ENCODE measurements at places on chromosomes 6 and 20.
A peak's percentile ranks its signal among the peaks of the same experiment; 100 is the strongest.

DNA sequence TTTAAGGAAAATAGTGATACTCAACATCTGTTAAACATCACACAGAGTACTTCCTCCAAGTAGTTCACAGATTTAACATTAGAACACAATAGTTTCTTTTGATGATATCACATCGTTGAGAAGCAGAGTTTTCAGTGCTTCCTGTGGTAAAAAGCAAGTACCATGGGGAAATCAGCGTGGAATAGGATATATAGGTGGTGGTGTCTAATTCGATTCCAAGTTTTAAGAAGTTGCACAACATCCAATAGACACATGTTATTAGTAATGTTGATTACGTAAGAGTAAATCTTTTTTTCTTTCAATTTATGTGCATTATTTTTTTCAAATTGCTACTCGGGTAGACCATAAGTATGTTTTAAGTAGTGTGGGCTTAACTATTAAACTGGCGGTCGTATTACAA, 360.7 kb downstream of the NKAIN2 start:
- DNase-seq, result no peak

DNA sequence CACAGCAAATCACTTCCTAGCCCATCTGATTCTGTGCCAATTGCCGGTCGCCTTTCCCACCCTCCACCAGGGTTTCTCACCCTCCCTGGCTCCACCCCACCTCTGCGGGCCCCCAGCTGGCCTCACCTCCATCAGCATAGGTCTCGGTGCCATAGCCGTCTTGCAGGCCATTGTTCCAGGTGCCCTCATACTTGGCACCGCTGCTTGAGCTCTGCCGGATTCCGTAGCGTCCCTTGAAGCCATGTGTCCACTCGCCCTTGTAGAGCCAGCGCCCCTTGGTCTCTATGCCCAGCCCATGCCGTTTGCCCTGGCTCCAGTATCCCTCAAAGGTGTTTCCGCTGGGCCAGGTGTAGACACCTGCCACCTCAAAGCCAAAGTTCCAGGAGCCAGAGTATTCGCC, 787 bp downstream of the JPH2 start:
- DNase-seq, result no peak

GRCh38 chr6:122098201-122098678, 301.2 kb upstream of the HSF2 start:
- no peak for DNase-seq

- no peak for DNase-seq
Measured at GRCh38 chr6:111356551-111356950, 126.5 kb downstream of the REV3L start.

DNA sequence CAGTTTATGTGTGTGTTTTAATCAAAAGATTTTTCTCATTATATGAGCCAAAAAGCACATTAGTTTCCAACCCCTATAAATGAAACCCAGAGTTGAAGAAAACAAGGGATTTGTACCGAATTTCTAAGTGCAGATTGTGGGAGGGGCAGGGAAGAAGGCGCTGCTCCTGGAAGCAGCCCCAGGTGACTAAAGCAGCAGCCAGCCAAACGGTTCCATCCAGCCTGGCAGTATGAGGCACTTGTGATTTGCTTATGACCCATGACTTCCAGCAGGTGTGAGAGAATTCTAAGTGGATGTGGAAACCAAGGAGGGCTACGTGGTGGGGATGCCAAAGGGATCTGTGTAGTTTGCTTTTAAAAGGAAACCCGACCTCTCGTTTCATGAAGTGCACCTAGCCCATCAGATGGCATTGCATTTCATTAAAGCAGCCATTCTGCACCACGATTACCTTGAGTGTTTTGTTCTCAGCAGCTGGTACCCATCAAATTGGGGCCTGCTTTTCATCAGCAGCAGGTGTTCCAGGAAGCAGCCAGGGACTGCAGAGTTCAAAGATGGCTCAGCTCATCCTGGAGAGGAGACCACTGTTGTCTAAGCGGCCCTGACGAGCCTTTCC, 79.1 kb downstream of the DTD1 start:
- DNase-seq, result no peak

DNA sequence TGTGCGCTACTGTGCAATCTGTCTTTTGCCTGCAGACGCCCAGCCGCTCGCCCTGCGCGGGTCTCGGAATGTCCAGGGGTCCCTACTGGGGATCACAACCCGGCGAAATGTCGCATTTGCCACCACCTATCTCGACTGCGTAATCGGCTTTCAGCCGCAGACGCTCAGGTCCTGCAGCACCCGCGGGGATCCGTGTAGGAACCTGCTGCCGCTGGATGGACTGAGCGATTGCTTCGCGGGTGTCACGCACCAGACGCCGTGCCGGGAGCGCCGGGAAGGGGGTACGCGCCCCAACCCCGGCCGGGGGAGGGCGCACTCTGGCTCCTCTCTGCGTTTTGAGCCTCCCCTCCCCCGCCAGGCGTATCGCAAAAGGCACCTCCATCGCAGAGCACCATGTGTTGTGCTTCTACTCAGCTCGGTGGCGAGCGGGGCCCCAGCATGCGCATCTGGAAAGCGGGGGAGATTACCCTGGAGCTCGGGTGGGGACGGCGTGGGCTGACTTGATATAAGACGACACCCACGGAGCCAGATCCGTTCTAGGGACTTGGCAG, 747 bp upstream of the PTPRA start:
- peak; percentile 33 for DNase-seq

- DNase-seq, result no peak
Measured at GRCh38 chr6:12403201-12403826, 113.2 kb downstream of the EDN1 start.

DNA sequence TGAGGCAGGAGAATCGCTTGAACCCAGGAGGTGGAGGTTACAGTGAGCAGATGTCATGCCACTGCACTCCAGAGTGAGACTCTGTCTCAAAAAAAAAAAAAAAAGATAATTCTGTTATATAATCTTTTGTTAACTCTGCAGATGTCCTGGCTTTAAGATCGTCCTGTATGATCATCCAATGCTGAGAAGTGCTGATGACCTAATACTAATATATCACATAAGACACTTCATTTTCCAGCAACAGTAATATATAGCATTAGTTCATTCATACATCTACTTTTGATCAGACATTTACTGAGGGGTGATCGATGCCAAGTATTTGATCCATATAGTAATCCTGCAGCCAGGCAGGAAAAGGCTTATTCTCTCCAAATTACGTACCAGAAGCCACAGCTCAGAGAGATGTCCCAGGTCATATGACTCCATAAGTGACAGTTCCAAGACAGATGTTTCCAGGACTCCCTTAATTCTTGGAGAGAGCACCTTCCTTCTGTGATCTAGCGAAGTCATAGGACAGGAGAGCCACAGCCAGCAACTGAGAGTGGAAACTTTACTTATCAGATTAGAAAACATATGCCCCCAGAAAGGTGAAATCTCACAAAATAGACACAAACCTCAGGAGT, 60.7 kb downstream of the SHLD1 start:
- no peak for DNase-seq

- DNase-seq, result no peak
Measured at GRCh38 chr20:45337367-45338120, 10.7 kb downstream of the SDC4 start.

GRCh38 chr6:42404484-42404883, 47.2 kb downstream of the TRERF1 start:
- DNase-seq, result no peak

DNA sequence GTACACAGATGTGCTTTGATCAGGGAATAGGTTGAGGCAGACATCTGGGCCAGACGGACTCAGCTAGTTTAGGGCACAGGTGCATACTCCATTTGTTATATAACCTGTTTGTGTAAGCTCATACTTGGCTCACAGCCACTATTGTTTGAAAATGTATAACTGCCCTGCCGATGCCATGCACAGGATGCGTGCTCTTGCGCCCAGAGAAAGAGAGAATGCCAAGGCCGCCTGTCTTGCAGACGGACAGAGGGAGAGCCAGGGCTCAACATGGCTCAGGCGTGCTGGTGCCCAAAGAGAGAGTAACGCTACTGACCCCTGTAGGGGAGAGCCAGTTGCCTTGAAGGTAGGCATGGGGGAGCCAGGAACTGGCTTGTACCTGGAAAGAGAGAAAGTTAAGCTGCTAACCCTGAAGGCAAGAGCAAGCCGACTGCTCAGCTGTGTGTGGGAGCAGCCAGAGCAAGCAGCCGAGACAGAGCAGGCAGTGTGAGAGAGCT, 57.7 kb downstream of the FAM229B start:
- no peak for DNase-seq

GRCh38 chr6:10382322-10382721, 32.6 kb downstream of the TFAP2A start:
- no peak for DNase-seq

GRCh38 chr6:124941259-124941658, 21.0 kb upstream of the RNF217 start:
- DNase-seq, result no peak

- no peak for DNase-seq
Measured at GRCh38 chr20:59721386-59721785, 117.0 kb downstream of the PHACTR3 start.

DNA sequence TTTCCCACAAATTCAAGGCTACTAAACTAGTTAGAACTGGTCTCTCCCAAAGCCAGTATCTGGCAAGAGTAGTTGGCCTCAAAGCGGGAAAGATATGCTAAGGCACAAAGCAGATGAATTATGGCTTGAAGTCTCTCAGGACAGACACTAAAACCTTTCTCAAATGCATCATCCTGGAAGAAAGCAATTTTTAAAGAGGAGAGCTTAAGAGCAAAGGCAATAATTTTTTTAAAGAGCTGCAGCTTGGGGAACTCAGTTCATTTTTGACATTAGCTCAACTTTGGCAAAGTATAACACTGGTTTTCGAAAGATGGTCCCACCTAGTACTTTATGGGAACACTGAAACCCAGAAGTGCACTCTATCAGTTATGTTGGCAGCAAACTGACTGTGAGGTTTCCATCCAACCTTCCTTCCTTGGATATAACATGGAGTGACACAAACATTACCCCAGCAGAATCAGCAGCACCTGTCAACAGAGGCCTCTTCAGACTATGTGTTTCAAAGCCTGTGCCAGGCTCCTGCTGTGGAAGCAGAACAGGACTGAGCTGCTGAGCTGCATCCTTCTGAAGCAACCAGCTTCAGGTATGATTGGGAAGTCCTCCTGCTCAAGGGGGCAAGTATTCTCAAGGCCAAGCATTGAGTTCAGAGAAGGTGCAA, 852.3 kb upstream of the HS3ST5 start:
- DNase-seq, result peak; percentile 1

DNA sequence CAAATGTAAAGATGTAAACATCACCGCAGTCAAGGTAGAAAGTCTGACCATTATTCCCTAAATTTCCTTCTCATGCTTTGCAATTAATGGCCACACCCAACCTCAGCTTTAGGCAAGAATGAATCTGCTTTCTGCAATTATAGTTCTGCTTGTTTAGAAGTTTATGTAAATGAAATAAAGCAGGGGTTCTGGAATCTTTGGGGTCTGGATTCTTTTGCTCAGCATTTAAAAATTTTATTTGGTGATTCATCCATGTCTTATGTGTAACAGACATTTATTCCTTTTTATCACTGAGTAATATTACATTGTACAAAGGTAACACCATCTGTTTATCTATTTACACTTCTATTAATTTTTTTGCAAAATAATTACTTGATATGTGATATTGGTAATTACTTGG, 613.6 kb downstream of the UTRN start:
- DNase-seq, result no peak

Data from NCI-H446 (cell line).